CD4-positive, alpha-beta T cell treated with Interleukin-12 subunit alpha and Interleukin-12 subunit beta, for 1 hour (primary cell): ENCODE measurements at places on chromosomes 2 and 18.

GRCh38 chr2:11723061-11723371, 23.4 kb upstream of the LPIN1 start:
- DNase-seq = no peak

DNA sequence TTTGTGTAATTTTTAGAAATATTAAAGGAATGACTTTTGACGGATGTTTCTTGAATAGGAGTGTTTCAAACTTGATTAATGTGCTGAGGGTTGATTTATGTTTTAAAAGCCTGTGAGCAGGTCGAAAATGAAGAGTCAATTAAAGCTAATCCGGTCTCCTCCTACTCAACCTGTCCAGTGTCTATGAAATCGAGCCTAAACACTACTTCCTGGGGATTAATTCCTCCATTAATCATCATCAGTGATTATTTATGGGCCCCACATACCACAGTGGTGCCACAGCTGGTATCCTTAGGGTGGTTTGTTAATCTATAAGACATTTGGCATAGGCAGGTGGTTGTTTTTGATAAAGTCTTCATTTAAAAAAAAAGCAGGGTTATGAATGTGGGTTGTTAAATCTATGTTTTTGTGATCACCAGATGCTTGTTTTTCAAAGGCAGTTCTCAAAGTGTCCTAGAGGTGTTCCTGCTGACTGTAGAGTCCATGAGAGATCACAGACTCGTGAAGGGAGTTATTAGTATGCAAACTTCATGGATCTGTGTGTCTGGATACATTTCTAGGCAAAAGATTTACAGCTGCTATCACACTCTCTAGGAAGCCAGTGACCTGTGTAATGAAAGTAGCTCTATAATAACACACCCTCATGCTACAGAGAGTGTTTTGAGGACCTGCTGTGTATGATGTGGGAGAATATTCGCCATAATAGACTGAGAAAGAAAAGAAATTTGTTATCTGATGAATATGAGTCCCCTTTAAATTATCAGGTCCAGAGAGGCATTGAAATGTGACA, 308.6 kb downstream of the AKAIN1 start:
- no peak for DNase-seq

DNA sequence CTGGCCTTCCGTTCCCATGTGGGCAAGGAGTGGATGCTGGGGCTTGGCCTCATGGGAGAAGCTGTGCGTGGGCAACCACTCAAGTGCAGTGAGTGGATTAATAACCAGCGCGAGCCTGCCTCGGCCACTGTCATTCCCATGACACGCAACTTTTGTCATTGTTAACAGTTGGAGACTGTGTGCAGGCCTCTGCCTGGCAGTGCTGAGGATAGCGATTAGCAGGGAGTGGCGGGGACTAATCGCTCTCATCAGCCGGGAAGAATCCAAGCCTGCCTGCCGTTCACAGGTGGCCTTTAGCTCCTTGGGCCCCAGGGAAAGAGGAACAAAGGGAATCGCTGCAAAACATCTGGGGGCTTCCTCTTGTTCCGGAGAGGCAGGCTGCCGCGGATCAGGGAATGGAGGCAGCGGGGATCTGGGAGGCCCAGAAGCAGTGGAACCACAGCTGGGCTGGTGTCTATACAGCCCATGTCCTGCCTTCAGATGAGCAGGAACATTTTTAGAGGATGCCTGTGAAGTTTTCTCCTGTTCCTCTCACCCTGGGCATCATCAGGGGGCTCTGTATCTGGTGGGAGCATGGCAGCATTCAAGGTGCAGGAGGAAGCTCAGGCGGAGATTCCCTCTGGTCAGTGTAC, 53.8 kb downstream of the CTIF start:
- DNase-seq = no peak

DNA sequence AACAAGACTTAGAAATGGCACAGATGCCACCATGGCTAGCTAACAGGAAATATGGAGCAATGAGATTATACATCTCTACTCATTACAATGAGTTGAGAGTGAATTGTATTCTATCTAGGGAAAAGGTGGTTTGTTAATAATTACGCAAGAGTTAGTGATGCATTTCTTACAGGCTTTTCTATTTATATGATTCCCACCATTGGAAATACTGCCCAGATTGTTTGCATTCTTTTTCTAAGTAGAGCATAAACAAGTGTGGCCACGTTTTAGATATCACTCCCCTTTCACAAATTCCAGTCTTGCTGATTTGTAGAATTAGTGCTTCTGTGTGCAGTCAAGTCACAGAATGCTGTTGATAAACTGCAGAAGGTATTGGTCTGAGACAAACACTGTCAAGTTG, 56.6 kb downstream of the ZNF804A start:
- no peak for DNase-seq

- no peak for DNase-seq
Observed at GRCh38 chr2:155190342-155190741, 491.8 kb downstream of the KCNJ3 start.
